ENCODE measurements at places on chromosomes 1 and 21.
A peak's percentile ranks its signal among the peaks of the same experiment; 100 is the strongest.

DNA sequence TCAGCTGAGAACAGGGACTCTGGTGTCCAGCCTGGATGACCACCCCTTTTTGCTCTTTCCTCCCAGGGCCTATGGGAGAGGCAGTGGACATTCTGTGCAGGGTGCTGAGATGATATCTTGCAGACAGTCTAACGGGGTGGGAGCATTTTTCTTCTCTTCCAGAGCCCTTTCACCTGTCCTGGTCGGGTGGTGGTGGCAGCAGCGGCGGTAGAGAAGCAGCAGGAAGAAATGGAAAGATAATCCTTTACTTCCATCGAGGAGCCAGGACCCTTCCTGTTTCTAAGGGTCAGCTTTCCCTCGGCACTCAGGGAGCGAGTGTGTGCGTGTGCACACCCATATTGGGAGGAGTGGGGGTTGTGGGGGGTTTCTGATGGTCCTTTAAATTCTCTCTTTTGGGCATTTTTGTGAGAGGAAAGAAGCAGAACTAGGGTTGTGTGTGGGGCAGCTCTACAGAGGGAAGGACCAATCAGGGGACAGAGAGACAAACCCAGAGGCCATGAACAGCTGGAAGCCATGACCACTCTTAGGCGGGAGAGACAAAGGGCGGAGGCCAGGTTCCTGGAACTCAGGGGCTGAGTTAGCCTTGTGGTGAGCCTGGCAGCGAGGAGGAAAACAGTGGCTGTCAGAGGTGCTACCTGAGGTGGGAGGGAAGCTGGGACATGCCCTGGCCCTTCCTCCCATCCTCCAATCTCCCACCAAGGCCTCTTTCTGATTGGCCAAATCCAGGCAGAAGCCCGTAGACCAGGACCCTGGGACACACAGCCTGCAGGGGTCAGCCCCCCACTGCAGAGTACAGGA is 31.2 kb upstream of the CSF3R start:
- DNase-seq = no peak

- DNase-seq = no peak
Observed at GRCh38 chr1:12472798-12473551, 145.0 kb downstream of the DHRS3 start.

GRCh38 chr1:223033658-223034057 is 109.4 kb downstream of the TLR5 start:
- no peak for DNase-seq

GRCh38 chr1:230356190-230356589 is 69.9 kb downstream of the PGBD5 start:
- DNase-seq = no peak

GRCh38 chr1:90706437-90707362 is 10.4 kb downstream of the BARHL2 start:
- no peak for DNase-seq

GRCh38 chr1:47438165-47439016 is 547 bp downstream of the FOXD2 start:
- DNase-seq = no peak

DNA sequence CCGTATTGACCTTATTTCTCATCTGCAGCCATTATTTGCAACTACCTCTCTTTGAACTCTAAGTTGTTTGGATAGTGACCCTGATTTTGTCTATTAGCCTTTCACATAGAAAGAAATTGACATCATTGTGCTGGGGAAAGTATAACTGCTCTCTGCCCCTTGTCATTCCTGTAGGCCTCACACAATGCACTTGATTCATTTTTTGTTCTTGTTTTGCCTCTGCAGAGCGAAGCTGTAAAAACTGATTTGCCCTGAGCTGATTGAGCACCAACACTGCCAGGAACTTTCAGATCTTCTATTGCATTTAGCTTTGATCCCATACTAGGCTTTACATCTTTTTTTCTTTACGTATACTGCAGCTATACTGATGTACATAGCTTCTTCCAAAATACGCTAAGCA is 167.2 kb upstream of the PTBP2 start:
- DNase-seq = no peak

DNA sequence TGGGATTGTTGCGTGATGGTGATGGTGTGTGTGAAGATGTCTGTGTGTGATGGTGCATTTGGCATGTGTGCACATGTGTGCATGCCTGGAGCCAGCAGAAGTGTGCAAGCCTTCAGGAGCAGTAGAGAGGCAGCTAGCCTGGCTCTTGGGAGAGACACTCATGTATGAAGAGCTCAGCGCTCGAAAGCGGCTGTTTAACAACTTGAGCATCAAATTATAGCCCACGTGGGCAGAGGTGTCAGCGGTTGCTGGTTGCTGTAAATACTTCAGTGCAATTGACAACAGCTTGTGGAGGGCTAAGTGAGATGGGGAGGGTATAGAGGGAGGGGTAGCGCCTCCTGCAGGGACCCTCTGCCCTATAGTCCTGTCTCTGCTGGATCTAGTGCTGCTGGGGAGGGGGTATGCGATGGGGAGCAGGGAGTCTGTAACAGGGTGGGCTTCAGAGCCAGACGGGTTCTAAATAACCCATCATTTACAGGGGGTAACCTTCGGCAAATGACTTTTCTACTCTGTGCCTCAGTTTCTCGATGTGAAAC is 21.5 kb downstream of the FOXD2 start:
- DNase-seq = no peak

- DNase-seq = no peak
Observed at GRCh38 chr1:20400341-20401177, 85.5 kb downstream of the CAMK2N1 start.

- DNase-seq = no peak
Observed at GRCh38 chr1:11478571-11479374, at the start of gene DISP3. DISP3 (plus strand) TSS chr1:11479155; CDS start chr1:11500993, 21,838 bp downstream.

DNA sequence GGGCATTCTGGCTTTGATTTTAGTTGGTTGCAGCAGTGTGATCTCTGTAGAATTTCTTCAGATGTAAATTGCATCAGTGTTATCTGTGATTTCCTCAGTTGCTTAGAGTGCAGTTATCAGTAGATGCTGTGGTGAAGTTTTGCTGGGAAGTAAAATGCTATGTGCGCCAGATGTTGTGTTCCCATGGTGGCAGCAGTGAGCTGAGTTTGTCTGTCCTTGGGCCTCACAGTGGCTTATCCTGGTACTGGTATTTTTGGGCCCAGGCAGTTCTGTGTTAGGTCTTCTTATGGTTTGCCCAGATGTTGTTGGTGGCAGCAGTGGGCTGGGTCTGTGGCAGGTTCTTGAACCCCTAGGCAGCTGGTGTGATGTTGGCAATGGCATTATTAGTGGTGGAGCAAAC is 1242.1 kb downstream of the PLA2G4A start:
- DNase-seq = no peak

DNA sequence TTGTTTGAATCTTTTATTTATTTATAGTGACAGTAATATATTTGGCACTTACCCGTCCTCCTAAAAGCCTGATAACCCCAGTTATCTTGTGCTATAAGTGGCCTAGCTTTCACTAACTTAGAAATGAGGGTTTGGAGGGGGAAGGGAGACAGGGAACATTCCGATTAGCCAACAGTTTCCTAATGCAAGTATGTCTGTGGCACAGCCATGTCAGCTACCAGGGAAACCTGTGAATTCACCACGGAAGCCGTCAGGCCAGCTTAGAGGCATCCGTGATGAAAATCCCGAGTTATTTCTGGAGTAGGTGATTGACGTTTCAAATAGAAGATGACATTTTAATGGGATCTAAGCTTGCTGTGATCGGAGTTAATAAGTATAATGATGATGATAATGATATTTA is 39.4 kb upstream of the BCL10 start:
- no peak for DNase-seq

GRCh38 chr1:53112861-53113260 is 29.6 kb downstream of the SLC1A7 start:
- DNase-seq = no peak

DNA sequence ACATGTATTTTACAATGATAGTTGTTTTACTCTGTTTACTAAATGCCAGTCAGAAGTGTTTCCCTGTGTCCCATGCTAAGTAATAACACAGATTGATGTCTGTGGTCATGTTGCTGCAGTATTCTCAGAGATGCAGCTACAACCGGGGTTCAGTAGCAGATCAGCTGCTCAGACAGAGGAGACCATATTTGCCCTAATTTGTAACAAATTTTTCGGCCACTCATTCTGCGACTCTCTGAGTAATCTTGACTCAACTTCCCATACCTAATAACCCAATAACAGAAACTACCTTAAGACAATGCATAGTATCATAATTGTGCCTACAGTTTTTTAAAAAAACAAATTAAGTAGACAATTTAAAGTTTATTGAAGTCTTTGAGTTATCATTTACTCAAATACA is 32.6 kb downstream of the NIBAN1 start:
- DNase-seq = no peak

- DNase-seq = no peak
Observed at GRCh38 chr1:59803458-59804038, 11.2 kb upstream of the HOOK1 start.

- no peak for DNase-seq
Observed at GRCh38 chr1:145804235-145805045, 19.5 kb downstream of the RNF115 start.

DNA sequence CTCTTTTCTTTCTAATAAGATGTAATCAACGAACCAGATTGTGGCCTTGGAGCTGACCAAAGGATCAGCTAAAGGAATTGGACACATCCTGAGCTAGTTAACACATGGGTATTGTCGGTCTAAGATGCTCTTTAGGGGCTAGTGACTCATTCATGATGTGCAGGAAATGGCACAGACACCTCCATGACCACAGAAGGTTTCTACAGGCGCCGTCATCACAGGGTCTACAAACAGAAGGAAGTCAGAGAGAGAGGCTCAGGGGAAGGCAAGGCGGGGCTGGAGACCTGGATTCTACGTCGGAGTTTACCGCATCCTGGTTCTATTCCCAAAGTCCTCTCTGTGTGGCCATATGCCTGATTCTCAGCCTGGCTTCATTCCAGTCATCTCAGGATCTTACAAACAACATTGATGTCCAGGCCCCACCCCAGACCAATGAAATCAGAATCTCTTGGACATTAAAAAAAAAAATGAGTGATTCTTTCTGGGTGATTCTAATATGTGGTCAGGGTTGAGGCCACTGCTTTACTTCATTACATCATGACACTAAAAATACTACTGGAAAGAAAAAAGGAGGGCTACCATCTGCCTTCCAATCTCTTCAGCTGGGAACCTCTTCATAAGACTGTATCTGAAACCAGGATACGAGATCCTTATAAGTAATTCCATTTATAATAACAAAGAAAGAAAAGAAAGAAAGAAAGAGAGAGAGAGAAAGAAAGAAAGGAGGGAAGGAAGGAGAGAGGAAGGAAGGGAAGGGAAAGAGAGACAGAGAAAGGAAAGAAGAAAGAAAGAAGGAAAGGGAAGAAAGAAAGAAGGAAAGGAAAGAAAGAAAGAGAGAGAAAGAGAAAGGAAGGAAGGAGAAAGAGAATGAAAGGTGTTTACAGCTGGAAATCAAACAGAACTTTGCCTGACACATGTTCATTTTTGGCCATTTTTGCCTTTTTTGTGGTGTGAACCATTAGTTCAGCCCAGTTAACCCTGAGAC is 11.6 kb upstream of the KCNJ15 start:
- DNase-seq = peak; percentile 99

DNA sequence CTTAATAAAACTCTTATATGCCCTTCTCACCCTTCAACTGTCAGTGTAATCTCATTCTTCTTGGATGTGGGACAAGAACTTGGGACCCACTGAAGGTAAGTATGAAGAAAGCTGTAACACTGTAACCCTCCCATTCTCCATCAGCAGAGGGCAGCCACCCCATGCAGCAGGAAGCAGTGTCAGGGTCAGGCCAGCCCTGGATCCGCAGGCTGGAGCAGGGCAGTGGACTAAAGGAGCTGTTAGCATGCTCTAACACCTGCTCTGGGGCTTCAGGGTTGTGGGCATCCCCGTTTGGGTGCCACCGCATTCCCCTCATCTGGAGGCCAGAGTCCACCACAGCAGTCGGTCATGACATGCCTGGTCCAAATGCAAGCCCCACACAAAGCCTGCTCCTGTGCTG is 156.5 kb downstream of the HIVEP3 start:
- no peak for DNase-seq

GRCh38 chr1:180262628-180263488 is 32.8 kb downstream of the LHX4 start:
- no peak for DNase-seq

DNA sequence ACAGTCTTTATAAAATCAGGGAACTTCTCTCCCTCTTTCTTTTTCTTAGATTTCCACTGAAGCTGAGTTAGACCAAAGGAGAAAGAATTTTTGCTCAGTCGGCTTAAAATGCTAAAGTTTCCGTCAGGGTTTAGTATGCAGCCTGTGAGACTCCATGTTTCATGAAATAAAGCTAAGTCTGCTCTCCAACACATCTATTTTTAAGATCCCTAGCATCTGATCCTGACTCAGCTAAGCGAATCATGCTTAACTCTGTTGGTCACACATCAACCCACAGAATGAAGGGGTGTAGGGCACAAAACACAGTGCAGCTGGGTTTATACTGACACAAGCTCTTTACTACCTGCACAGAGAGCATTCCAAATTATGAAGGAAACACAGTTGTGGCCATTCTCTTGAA is 102.4 kb upstream of the ZNF281 start:
- peak; percentile 77 for DNase-seq

DNA sequence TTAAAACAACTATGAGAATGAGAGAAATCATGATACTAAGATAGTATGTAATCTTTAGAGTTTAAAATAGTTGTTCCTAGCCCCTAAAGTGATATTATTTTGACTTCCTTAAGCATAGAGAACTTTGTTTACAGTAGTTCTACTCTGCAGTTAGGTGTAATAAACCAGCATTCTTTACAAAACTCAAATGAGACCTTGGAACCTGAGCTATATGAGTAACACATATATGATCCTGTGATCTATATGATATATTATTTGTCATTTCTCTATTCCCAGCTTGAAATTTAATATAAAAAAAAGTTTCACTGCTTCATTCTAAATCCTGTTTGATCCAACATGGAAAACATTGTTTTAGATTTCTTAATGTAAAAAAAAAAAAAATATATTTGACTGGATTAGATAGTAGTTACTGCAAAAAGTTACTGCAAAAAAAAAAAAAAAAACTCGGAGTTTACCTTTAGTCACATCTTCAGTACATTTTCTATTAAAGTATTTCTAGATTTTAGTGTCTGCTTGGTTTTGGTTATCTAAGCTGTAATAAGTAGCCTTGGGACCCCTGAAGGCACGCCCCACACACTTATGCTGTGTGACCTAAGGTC is 463.8 kb downstream of the USP25 start:
- DNase-seq = no peak

GRCh38 chr1:230948903-230949302 is 29.8 kb downstream of the TTC13 start:
- no peak for DNase-seq

All from astrocyte of the cerebellum (primary cell).